Coronary artery (tissue), 2 donors: ENCODE measurements at places on chromosomes 2 and 18.

DNA sequence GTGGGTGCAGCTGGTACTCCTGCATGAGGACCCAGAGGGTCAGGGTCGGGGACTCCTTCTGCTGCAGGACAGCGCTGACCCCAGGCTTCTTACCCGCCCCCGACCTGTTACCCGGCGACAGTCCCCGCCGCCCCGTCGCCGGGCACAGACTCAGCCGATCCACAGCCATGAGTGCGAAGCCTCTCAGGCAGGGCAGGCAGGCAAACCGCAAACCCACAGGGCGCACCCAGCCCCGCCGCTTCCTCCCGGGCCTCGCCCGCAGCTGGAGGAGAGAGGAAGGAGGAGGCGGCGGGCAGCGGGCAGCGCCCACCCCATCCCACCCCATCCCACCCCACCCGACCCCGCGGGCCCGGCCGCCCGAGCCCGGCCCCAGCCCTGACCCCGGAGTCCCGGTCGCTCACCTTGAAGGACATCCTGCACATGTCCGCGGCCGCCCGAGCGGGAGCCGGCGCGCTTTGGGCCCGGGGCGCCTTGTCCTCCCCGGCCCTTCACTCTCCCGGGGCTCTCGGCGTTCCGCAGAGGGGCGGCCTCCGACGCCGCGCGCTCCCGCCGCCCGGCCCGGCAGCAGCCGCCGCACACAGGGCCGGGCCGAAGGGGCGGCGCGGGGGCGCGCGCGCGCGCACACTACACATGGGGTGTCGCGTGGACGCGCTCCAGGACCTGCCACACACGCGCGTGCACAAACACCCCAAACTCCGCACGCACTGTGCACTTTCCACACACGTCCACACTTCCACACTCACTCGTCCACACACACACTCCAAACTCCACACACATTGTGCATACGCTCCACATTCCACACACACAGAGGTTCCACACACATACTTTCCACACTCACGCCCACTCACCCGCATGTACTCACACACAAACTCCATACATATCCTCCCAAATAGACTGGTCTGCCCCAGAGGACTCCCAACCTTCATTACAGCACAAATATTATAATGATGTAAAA, at the start of gene ANKRD29:
Gene ANKRD29, minus strand, starts transcription at position 603 of the 955 bp plus-strand sequence. Its CDS starts 181 bp downstream, at position 422.
- DNase-seq = no peak

GRCh38 chr2:169107645-169108044, 38.3 kb downstream of the DHRS9 start:
- DNase-seq = no peak

DNA sequence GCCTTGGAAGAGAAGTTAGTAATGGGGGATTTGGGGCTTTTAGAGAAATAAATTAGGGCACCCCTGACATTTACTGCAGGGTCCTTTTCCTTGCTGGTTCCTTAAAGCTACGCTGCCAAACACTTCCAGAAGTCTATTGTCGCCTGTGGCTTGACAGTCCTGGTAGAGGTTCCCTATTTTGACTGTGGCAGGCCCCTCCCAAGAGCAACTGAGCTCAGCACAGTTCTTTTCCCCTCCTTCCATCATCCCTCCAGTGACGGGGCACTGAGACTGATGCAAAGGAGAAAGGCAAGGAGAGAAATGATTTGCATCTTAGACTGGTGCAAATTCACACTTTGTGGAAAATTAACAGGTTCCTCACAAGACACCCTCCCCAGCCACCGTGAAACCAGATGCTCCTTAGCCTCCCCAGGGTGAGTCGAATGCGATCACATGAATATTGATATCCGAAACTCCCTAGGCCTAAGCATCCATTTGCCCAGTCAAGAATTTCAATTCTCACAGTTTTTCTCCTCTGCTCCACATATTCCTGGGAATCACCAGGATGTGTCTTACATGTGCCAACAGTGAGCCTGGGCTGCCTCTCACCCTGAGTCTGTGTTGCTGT, 45.4 kb downstream of the RABL2A start:
- DNase-seq = no peak

DNA sequence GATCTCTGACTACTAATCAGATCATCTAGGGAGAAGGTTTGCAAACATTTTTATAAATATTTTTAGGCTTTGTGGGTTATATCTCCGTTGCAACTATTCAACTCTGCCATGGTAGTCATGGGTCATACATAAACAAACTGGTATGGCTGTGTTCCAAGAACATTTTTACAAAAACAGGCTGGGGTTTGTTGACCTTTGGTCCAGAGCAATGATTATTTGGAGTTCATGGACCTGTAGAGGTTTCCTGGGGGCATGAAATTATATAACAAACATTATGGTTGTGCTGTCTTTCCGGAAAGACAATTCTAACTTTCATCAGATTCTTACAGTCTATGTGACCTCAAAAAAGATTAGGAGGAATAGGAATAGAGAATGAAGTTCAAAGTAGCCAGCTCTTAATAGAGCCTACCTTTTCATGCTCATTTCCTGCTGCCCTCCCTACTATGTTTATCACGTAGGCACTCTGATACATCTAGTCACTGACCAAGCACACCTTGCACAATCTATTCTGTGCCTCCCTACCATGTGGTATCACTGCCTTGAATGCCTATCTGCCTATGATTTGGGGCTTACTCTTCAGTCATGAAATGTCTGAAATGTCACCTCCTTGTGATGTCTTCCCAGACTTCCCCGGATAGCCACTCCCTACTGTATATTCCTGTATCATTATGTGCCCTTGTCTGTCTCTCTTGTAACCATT, 102.4 kb upstream of the SCN1A start:
- no peak for DNase-seq
